ENCODE measurements at places on chromosomes 11 and 22. TPM values are rescaled to one million over a fixed set of nuclear protein-coding genes. Genes with fewer than 3 reads are reported as not detected.

The TM7SF2 gene
- total RNA-seq: 27.7 TPM

The BRSK2 gene
- total RNA-seq: not detected

The SLN gene
- total RNA-seq: not detected

The CHST1 gene
- total RNA-seq: not detected

The GVQW3 gene
- 5.5 TPM for total RNA-seq

The RTN4RL2 gene
- total RNA-seq: not detected

The NTM gene
- total RNA-seq: not detected

The RIMBP3B gene
- total RNA-seq: 1.1 TPM

The TSGA10IP gene
- total RNA-seq: not detected

The RNF214 gene
- 22.2 TPM for total RNA-seq

The UBQLNL gene
- total RNA-seq: 0.25 TPM

The KCNQ1 gene
- total RNA-seq: 20.4 TPM

The P4HA3 gene
- total RNA-seq: not detected

The APOA4 gene
- total RNA-seq: not detected

The HEPN1 gene
- total RNA-seq: not detected

The CCDC188 gene
- total RNA-seq: 0.12 TPM

All from activated CD4-positive, alpha-beta T cell treated with anti-CD3 and anti-CD28 coated beads, Interleukin-2, amount 10 ng/mL, durations not matched to agents 7 days and 5 days (primary cell).